ENCODE measurements at places on chromosomes 4 and X.

GRCh38 chr4:28373191-28373590 lies 1512.5 kb downstream of the STIM2 start:
- no peak for DNase-seq

DNA sequence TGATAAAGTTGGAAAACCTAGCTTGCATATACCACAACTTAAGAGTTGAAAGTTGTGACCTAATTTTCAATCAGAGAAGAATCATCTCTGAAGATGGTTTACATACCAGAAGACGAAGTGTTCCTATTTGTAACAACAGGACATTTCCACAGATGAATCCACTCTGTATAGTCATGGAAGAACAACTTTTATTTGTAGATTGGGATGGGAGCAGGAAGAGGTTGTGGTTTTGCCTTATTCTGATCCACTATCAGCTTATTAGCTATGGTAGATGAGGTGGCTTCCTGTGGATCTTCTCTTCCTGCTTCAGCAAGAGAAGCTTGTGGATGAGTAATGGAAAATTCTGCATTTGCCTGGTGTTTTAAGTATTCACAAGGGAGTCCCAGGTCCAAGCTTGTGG lies 18.6 kb upstream of the SUPT20HL1 start:
- DNase-seq: no peak

- no peak for DNase-seq
Observed at GRCh38 chr4:141406237-141406636, 185.5 kb downstream of the ZNF330 start.

GRCh38 chr4:139515531-139515958 lies 40.5 kb downstream of the SETD7 start:
- DNase-seq: no peak

DNA sequence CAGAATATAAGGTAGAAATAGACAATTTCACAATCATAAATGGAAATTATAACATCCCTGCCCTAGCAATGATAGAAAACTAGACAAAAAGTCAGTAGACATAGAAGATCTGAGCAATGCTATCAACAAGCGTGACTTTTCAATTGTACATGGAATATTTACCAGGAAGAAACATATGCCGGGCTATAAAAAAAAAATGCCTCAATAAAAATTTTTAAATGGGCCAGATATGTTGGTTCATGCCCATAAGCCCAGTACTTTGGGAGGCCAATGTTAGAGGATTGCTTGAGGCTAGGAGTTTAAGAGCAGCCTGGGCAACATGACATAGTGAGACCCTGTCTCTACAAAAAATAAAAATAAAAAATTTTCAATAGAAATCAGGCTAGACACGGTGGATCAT lies 5.3 kb upstream of the MTNR1A start:
- DNase-seq: no peak

- DNase-seq: no peak
Observed at GRCh38 chr4:86543560-86544309, 50.4 kb upstream of the PTPN13 start.

GRCh38 chr4:39620551-39621313 lies 17.9 kb downstream of the SMIM14 start:
- DNase-seq: no peak

DNA sequence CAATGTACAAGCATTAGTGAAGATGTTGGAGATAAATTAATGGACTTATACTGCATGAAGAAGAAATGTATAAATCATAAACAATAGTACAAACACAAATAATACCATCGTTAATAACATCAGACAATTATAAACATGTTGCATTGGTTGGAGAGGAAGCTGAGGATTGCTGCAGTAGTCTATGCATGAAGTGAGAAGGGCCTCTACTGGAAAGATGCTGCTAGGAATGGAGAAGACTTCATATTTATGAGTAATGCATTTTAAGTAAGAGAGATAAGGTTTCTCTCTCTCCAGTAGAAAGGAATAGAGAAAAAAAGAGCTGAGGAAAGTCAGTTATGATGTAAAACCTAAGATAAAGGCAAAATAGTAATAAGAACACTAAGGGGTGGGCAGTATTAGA lies 247.8 kb downstream of the GRID2 start:
- DNase-seq: no peak

DNA sequence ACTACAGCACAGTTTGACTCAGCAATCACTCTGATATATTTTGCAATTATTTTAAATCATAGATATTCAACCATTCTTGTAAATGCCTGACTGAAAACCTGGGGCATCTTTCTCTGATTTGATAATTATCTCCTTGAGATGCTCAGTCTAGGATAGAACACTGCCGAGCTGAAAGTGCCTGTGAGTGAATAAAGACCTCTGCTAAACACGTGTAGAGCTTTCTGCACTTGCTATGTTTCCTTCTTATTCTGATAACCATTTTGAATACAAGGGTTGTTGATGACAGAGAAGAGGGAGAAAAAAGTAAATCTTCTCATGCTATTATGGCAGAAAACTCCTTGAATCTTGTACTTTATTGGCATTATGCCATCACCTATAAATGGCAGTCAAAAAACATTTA lies 1843.4 kb upstream of the IGFBP7 start:
- no peak for DNase-seq

DNA sequence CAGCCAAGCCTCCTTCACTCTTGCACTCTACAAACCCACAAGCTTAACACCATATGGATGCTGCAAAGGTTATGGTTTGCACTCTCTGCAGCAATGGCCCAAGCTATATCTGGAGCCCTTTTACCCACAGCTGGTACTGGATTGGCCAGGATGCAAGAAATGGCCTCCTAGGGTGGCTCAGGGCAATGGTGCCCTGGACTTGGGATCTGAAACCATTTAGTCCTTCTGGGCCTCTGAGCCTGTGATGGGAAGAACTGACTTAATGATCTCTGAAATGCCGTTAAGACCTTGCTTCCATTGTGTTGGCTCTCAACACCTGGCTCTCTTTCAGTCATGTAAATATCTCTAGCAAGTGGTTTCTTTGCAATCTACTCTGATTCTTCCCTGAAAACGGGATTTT lies 626.0 kb downstream of the KCTD8 start:
- no peak for DNase-seq

DNA sequence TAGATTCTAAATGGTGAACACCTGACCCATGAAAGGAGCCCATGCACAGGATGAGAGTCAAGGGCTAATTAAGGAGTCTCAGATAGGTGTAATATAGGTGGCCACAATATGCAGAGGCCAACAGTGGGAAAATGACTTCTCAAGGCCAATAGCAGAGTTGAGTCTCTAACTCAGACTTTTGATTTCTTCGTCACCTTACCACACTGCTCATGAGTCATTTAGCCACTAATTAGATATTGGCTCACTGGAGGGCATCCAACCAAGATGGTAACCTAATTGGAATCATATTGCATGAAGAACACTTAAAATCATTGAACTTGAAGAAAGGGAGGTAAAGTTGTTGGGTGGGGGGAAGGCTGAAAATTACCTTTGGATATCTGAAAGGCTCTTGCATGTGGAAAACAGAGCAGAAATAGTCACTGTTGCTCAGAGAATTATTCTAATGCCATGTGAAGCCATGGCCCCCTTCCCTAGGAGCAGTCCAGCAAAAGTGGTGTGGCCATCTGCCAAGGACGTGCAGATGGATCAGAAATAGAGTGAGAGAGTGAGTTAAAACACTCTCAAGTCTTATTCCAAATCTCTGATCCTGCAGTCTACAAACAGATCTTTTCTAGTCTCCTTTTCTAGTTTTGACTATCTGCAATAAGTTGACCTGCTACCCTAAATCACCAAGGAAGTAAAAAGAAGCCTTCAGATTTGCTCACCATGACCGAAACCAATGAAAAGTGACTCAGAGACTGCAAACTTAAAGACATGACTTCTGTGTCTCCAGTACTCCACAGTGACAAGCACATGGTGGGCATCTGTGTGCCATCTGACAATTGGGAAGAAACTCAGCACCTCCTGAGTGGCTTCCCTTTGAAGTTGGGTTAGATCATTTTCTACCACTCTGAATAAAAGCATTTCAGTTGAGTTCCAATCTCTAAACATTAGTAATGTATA lies 93.9 kb upstream of the C1QTNF7 start:
- DNase-seq: no peak

DNA sequence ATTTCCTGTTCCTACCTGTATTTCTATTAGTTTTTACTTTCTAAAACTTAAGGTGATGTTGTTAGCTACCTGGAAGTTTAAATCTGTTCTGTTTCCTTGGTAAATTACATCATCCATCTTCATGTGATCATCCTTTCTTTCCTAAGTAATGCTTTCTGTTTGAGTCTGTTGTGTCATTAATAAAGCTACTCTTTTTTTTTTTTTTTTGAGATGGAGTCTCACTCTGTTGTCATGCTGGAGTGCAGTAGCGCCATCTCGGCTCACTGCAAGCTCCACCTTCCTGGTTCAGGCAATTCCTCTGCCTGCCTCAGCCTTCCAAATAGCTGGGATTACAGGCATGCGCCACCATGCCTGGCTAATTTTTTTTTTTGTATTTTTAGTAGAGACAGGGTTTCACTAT lies 73.3 kb downstream of the FIP1L1 start:
- DNase-seq: no peak

DNA sequence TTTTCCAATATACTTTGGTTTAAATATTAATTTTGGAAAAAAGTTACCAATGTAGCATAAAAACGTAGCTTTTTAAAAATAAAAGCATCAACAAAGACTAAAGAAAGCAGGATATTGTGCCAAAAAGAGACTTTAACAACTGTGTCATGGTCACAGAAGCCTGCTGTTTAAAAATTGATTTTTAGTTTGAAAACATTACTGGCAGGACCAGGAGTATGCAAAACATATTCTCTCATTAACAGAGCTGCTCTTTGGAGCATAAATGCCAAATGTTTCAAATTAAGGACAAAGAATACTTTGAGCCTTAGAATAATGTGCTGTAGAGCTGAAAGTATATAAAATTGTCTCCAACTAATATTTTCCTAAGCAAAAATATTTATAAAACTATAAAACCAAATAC lies 279.0 kb downstream of the ARAP2 start:
- no peak for DNase-seq

- DNase-seq: no peak
Observed at GRCh38 chr4:86549163-86549788, 44.8 kb upstream of the PTPN13 start.

GRCh38 chrX:108306086-108306485 lies 132.1 kb downstream of the COL4A6 start:
- no peak for DNase-seq
